Posterior vena cava (tissue), 2 donors: ENCODE measurements at places on chromosomes 2 and 18. TPM values are rescaled to one million over a fixed set of nuclear protein-coding genes. Genes with fewer than 3 reads are reported as not detected.

Gene FOXI3
- total RNA-seq: not detected

Gene NYAP2
- not detected for total RNA-seq

Gene NXPH2
- not detected for total RNA-seq

Gene DLX1
- total RNA-seq: not detected

Gene GPAT2
- 10.0 TPM for total RNA-seq

Gene ALLC
- total RNA-seq: not detected

Gene SH3BP4
- 17.5 TPM for total RNA-seq

Gene COL5A2
- total RNA-seq: 123 TPM

Gene MOGAT1
- total RNA-seq: not detected

DNA sequence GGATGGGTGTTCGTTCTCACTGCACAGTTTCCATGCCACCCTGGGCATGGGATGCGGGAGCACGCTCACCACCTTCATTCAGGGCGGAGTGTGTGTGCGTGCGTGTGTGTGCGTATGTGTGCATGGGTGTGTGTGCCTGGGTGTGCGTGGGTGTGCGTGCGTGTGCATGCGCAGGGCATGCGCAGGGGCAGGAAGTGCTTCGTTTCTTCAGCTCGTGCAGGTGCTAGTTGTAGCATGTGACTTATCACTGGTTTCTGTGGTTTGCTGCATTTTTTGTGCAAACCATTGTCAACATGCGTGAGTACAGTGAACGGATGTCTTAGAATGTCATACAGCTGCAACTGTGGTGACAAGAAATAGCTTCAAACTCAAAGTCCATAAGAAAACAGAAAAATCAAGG lies 179.5 kb downstream of the PTGR3 start:
- no peak for DNase-seq

- no peak for DNase-seq
These were observed 157.1 kb downstream of the ACTR3 start for GRCh38 chr2:114046866-114047435.

GRCh38 chr2:140274891-140275290 lies 1494.7 kb upstream of the NXPH2 start:
- DNase-seq: no peak

DNA sequence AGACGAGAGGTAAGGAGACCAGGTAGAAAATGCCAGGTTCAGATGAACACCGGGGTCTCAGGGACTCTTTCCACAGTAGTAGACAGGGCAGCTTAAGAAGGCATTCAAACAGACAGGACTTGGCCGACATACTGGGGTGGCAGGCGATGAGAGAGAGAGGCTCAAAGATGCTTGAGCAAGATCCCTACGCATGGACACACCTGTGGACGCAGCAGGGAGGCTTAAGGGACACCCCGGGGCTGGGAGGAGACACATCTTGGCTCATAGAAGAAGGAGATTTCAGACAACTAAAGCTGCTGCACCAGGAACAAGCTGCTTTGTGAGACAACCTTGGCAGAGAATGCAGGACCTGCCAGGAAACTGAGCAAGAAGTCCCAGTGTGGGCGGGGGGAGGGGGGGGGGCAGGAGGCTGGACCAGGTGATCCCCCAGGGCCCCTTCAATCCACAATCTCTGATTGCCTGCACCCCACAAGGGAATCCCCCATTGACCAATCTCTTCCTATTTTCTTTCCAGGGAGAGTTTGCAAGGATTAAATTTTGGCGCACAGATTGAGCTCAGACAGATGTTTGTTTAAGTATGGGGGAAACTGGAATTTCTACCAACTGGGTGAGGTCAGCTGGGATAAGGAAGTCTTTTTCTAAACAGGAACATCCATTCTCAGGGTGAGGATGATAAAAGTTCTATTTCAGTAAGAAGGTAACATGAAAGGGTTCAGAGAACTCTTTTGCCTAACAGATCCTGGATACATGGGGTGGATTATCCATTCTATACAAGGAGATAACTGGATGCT lies 400.7 kb downstream of the NBAS start:
- no peak for DNase-seq

GRCh38 chr2:100629309-100629708 lies 66.5 kb downstream of the PDCL3 start:
- no peak for DNase-seq

DNA sequence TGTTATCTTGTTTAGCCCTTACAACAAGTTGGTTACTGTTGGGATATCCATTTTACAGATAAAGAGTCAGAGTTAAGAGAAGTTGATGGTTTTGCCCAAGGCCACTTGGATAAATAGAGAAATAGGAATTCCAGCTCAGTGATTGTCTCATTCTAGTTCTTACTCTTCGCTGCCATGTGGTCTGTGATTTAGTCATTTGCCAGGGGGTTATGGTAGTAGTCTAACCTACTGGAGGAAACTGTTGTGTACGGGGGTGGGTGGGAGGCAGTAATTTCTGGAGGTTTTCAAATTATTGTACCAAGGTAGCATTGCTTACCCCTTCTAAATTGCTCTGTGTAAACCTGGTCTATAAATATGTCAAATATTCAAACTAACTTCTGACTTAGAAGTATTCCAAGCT lies 110.4 kb downstream of the MAP2 start:
- DNase-seq: no peak

DNA sequence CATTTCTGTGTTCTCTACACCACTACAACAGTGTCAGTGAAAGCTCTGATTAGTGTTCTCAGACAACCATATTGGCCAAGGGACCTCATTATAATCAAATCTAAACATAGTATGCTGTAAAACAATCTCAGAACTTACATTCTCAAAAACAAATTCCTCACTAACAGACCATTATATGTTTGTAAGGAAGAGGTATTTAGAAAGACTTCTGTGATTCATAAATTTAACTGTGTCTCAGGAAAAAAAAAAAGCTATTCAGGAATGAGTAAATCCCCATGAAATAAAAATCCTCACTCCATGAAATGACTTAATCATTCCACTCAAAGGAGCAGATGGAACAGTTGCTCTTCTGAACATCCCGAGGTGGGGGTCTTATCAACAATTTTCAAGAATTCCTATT lies 413.0 kb downstream of the CDH2 start:
- no peak for DNase-seq

DNA sequence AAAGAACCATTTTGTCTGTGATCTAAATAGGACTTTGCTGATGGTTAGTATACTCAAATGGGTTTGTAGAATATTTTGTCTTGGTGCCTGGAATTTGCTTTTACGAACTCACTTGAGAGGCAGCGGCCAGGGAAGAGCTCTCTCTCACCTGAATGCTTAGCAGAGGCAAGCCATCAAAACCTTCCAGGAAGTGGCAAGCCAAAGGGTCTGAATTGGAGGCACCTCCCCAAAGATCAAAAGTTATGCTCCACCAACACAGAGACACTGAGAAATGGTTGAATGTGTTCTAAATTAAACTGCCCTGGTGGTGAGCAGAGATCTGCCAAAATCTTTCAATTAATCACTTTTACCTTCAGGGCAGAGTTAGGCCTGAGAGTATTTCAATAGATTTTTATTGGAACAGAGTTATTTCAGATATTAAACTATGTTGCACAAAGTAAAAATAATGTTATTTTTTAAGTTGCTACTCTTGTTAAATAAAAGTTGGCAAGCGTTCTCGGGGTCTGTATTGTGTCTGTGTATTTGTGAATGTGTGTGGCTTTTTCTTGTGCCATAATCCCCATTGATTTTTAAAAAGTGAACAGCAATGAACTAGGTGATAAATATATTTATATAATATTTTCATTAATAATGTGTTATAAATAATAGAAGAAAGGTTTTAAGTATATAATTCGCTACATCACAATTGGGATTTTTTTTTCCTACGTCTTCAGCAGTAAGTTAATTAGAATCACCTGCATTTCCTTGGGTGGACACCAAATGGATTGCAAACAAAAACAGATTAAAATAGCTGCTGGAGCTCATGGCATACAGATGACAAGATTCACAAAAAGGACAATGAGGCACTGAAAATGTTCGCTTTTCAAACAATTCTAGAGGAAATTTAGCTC lies 416.1 kb downstream of the ARHGAP15 start:
- DNase-seq: no peak

GRCh38 chr18:48899558-48900174 lies 51.1 kb downstream of the SMAD7 start:
- DNase-seq: no peak

- DNase-seq: no peak
These were observed 270.3 kb downstream of the ATAD2B start for GRCh38 chr2:23656597-23656973.

DNA sequence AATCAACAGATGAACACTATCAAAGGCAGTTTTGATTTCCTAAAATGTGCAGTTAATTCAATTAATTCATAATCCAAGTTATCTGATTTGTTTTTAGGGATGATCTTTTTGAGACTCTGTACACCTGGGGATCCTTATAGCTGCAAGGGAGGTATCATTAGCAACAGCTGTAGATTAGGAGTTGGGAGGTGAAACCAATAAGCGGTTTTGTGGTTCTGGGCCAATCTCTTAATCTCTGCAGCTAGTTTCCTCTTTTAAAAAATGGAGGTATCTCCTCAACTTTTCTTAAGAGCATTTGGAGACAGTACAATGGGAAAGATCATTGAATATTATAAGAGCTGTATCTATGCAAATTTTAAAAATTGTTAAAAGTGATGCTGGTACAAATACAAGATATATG lies 126.0 kb downstream of the MC4R start:
- DNase-seq: no peak

DNA sequence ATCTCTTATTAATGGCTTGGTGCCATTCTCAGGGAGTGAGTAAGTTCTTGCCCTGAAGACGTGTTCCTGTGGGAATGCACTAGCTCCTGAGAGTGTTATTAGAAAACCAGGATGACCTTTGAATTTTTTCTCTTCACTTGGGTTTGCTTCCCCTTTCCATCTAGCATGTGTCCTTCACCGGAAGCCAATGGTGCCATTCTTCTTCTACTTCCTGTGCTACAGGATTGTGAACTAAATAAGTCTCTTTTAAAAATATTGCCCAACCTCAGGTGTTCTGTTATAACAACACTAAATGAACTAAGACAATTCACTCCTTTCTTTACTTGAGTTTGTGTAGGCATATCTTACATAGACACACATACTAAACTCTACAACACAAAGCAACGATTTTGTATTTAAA lies 447.0 kb downstream of the SOX11 start:
- DNase-seq: no peak

DNA sequence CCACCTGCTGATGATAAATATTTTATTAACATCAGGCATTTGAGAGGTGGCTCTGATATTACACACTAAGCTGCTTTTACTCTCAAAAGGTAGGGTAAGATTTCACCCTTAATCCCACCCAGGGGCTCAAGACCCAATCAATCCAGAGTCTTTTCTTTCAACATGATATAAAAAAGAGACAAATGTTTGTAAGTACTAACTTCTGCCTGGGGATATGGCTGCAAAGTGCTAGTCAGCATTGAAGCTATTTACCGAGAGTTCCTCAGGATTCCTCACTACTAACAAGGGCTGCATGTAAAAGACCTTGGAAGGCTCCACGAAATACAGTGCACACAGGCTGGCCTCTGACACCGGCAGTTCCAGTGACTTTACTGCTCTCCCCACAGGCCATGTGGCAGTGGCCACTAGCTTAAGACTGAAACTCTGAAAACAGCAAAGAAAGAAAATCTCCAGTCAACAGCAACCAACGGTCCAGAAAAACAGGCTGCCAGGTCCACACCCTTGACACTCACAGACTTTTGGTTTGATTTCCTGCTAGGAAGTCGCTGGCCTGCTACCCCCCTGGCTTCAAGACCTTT lies 11.2 kb downstream of the MREG start:
- no peak for DNase-seq

DNA sequence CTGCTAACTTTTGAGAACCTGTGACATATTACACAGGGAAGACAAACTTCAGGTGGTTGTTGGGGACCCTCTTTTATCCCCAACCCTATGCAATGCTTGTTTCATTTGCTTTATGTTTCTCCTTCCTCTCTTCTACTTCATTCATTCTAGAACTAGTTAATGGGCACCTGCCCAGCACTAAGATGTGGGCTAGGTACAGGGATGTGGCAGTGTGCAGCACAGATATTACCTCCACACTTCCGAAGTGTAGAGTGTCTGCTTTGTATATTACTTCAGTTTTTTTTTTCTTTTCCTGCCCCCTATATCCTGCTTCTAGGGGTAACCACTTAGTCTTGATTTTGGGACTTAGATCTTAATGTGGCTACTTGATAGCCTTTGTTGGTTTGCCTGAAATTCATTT lies 35.1 kb downstream of the CD28 start:
- DNase-seq: no peak

DNA sequence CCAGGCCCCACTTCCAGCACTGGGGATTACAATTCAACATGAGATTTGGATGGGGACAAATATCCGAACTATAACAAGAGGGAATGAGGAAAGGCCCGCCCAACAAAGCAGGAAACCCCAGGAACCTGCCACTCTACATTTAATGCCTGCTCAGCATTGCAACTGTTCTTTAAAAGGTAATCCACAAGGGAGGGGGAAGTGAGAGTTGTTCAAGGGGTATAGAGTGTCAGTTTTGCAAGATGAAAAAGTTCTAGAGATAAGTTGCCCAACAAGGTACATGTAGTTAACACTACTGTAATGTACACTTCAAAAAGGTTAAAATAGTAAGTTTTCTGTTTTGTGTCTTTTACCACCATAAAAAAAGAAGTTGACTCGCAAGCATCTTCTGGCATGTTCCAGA lies 137.6 kb downstream of the MBD2 start:
- DNase-seq: no peak
